ENCODE measurements at places on chromosomes 4 and X.

DNA sequence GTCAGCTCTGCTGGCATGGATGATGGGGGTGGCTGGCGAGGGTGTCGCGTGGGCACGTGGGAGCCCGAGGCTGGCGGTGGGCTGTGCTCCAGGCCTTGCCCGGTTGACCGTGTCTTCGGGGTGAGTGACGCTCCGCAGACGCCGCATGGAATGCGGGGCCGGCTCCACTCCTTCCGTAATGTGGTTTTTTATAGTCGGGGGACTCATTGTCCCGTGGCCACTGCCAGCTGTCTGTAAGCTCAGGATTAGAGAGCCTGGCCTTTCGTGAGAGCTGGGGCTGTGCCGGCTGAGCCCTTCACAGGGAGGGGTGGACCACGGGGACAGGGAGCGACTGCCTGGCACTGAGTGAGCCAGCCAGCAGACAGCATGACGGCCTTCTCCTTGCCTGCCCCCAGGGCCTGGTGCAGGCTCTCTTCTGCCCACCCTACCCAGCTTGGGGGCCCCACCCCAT is 20.4 kb downstream of the DOK7 start:
- DNase-seq = no peak

GRCh38 chrX:130171446-130172126 is at the start of gene RAB33A:
RAB33A (plus strand) TSS chrX:130171962; CDS start chrX:130172063, 101 bp downstream.
- DNase-seq = peak; percentile 57

GRCh38 chr4:77418333-77418732 is 187.3 kb upstream of the CXCL13 start:
- DNase-seq = no peak

DNA sequence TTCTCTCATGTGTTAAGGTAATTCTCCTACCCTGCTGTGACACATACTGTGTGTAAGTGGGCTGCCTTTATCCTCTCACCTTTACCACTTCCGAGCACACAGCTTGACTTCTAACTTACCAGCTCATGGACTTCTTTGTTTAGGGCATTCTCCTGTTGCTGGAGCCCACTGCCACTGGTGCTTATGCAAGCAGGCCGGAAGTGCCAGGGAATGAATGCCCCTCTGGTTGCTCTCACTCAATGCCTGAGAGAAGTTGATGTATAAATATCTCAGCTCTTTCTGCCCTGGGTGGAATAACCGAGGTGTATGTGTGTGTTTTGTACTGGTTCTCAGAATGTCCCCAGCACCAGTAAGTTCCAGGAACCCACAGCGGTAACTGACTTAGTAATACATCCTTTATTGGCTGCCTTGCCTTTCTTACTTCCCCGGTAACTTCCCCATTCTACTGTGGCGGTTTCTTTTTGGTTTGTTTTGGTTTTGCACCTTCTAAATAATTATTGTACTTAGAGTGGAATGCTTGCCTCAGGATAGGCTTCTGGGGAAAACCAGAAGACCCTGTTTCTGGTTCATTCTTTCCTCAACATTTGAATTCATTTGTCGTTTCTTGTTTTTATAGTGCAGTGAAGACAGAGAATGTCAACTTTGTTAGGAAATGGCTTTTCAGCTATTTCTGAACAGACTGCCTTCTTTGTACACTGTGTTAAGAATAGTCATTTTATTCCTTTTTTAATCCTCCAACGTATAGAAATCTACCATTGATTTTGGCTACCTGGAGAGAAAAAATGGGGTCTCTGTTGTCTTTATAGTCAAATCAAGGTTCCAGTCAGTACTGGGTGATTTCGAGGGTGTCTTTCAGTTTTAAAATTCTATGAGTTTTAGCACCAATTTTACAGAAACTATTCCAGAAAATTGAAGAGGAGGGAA is 45.4 kb downstream of the CXorf58 start:
- no peak for DNase-seq

GRCh38 chr4:20254511-20255250 is 3.0 kb downstream of the SLIT2 start:
- DNase-seq = no peak

DNA sequence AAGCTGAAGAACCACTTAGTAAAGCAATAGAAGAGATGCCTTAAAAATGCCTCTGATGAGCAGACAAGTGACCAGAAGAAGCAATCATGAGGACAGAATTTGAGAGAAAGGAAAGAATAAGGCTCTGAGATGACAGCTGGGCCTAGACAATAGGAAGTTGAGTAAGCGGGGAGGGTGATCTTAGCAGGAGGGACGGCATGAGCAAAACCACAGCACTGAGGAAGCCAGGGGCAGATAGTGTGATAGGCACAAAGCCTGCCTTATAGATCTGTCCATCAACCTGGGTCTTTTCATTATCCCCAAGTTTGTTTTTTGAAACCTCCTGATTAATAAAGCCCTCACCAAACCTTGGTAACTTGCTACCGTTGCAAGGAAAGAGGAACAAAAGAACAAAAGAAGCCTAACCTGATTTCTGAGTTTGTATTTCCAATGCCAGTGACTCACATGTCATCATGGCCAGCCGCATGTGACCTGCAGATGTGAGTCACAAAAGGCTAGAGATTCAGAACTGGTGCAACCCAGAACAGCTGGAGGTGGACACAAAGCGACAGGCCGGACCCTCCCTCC is 55.7 kb upstream of the PPARGC1A start:
- no peak for DNase-seq

- no peak for DNase-seq
These were observed 77.8 kb downstream of the CLDN22 start for GRCh38 chr4:183242291-183242690.

DNA sequence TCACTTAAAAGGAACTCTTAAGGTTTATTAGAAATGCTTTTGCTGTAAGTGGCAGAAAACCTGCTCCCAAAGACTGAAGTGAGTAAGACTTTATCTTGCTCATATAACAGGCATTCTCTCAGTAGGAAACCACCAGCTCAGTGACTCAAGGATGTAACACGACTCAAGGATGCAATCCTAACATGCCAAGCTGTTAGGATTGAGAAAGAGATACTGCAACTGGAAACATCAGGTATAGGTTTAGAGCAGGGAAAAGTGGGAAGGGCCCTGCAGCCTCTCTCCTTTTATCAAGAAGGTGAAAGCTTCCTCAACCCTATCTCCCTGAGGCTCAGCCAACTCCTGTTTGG is 11.9 kb upstream of the SLC9A7 start:
- DNase-seq = no peak

- no peak for DNase-seq
These were observed 1003.5 kb upstream of the LCORL start for GRCh38 chr4:19025031-19025430.

- DNase-seq = no peak
These were observed 9.6 kb upstream of the DLG3 start for GRCh38 chrX:70434914-70435586.

- DNase-seq = no peak
These were observed 100.0 kb downstream of the ADAMTS3 start for GRCh38 chr4:72468904-72469502.

GRCh38 chr4:86496094-86497080 is 97.7 kb upstream of the PTPN13 start:
- DNase-seq = no peak

- DNase-seq = no peak
These were observed 17.8 kb downstream of the ANXA3 start for GRCh38 chr4:78569306-78569821.

DNA sequence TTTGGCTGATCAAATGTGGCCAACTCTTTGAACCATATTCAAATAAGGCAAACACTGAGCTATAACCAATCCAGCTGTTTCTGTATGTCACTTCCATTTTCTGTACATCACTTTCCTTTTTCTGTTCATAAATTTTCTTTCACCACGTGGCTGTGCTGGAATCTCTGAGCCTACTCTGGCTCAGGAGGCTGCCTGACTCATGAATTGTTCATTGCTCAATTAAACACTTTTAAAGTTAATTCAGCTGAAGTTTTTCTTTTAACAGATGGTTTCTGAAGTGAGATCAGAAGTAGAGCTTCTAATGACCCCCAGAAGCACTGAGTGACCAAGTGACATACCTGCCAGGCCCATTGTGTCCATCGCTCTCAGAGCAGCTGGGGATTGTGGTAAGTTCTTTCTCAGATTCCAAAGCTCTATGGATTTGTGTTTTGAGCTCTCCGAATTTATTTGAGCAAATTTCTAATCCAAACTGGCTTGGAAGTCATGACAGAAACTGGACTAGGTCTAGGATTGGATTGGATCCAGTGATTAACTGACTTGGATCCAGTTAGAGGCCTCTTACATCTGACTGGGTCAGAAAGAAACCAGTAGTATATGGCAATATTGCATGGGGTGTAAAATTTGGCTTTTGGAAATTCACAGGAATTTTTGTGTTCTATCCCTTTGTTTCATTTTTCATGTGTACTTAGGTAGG is 121.2 kb upstream of the BANK1 start:
- DNase-seq = no peak

- DNase-seq = no peak
These were observed 90.4 kb downstream of the PHOX2B start for GRCh38 chr4:41658163-41658562.

GRCh38 chrX:108029928-108030711 is 14.7 kb upstream of the VSIG1 start:
- no peak for DNase-seq

All from H1 (cell line).